ENCODE measurements at places on chromosomes 2 and 18.

- DNase-seq: no peak
Measured at GRCh38 chr2:75053484-75054112, 95.2 kb downstream of the POLE4 start.

DNA sequence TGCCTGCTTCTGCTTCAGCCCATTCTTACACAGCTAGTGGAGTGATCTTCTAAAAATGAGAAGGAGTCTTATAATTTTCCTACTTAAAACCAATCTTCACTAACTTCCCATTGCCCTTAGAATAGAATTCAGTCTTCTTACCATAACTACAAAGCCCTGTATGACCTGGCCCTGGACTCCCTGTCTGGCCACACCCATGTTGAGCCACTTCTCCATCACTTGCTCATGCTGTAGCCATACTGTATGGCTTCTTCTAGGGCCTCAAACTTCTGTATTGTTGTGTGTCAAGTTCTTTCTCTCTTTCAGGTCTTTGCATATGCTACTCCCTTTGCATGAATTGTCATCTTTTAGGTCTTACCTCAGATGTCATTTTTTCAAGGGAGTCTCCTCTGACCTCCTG lies 11.2 kb downstream of the DGUOK start:
- DNase-seq: no peak

- DNase-seq: no peak
Measured at GRCh38 chr2:17245906-17246305, 272.3 kb downstream of the RAD51AP2 start.

DNA sequence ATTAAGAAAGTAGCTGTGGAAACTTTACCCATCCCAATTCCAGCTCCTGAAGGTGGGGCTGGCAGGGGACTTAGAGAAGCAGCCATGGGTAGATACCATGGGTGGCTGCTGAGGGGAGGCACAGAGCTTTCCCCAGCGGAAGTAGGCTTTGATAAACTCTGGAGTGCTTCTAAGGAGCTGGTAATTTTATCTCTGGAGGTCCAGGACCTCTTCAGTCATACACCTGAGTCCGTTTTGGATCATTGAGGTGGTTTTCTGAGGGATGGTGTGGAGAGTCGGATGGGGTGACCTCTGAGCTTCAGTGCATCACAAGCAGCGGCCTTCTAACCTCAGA lies 36.7 kb upstream of the BMP10 start:
- DNase-seq: no peak

GRCh38 chr18:47150824-47151366 lies 595 bp upstream of the HDHD2 start:
- no peak for DNase-seq

DNA sequence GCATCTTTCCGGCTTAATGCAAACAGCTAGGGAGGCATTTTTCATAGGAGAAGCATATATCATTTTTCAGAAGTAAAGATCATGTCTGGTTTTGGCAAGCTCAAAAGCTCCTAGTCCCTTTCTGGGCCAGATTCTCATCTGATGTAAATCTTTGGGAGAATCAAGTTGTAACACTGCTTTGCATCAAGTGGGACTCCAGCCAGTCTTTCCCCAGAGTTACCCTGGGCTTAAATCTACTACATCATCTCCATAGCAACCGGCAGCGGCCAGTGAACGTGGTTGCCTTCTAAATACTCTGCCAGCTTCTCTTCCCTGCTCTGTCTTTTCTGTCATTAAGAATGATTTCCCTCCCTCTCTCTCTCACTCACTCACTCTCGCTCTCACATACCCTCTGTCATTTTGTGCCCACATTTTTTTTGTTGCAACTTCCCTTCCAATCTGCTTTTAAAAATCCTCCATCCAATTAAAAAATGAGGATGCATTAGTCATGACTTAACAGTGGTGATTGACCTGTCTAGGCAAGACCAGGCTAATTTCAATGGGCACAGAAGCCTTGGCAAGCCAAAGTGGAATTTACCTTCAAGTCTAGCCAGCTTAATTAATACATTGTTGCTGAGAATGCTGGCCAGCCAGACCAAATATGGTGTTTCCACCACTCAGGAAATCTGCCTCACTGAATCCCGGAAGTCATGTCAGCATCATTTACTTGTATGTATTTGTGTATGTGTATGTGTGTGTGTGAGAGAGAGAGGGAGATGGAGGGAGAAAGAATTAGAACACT lies 93.0 kb downstream of the NRP2 start:
- DNase-seq: no peak

DNA sequence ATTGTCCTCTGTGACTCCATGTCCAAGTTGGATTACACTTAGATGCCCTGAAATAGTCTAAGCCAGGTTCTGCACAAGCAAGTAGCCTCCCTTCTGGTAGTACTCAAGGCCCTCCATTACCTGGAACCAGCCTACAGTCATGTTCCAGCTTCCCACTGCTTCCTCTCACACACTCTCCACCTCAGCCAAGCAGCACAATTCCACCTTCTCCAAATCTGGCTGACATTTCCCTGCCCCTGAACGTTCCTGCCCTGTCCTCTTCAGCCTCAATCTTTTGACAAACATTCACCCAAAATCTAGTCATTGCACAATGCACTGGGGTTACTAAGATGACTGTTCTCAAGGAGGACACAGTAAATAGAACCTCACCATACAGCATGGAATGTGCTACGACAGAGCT lies 95.3 kb upstream of the KLHL29 start:
- no peak for DNase-seq

GRCh38 chr2:171566753-171567152 lies 44.5 kb downstream of the CYBRD1 start:
- DNase-seq: no peak

DNA sequence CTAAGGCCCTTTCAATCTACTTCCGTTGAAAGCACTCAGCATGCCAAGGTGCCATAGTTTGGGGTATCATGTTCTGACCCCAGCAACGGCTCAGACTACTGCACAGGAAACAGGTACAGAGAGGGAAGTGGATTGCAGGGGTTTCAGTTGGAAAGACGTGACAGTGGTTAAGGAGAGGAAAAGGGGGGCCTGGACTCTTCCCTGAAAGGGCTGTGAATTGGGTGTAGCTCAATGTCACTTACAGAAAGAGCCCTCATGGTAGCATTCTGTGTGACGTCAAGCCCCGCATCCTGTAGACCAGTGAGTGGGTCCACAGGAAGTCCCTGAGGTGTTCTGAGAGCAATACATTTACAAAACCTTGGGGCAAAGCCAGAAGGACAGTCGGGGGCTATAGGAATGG lies 121.5 kb upstream of the GYPC start:
- no peak for DNase-seq

DNA sequence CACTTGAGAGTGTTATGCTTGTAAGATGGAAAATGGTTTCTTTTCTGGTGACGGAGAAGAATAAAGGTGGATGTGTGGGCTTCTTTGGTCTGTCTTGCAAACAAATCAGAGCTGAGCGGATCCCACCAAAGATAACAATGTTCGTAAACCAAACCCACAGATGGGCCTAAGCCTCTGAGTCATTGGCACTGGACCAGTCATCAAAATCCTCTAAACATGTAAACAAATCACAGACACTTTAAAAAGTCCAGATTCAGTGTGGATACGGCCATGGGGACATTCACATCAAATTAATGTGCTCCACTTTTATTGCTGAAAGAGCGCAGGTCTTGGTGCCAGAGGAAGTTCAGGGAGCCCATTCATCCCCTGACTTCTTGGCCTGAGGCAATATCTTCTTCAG lies 60.5 kb upstream of the TMEM200C start:
- DNase-seq: no peak

DNA sequence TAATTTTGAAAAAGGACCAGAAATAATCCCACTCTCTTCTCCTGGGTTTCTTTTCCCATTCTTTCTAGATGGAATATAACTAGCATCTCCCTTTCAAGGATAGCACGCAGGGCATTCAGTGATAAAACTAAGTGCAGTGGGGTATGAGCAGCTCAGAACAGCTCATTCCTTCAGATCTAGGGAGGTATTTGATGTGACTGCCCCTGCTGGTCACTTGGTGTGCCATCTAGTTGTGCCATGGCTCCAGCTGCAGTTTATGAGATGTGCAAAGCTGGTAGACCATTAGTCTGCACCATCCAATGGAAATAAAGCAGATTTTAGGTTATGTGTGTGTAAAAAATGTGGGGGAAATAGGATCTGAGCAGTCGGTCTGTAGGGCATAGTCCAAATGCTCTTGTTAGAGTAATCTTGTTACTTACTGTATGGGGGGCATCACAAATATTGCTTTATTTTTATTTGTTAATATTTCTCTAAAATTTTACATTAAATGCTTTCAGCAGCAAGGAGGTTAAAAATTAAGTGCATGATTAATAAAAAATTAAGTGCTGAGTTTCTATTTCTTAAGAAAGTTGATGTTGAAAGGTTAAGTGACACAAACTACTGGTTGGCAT lies 38.9 kb downstream of the CTAGE1 start:
- no peak for DNase-seq

GRCh38 chr2:54967759-54968365 lies 82.4 kb downstream of the RTN4 start:
- no peak for DNase-seq

GRCh38 chr2:118980022-118980421 lies 38.0 kb downstream of the MARCO start:
- DNase-seq: no peak

GRCh38 chr2:15782009-15782751 lies 158.2 kb upstream of the MYCN start:
- no peak for DNase-seq

DNA sequence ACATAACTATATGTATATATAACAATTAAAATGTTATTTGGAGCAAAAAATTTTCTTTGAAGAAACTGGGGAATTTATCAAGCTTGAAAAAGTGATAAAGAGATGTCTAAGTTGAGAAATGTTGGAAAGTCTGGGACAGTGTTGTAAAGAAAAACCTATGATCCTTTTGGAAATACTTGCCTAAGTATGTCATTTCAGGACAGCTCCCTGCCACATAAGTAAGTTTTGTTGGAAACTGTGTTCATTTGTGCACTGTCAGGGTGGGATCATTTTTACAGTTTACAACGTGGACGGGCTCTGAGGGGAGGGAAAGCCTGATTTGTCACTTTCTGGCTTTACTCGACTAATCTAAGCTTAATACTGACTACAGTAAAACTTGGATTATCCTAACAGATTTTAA lies 10.4 kb upstream of the COL3A1 start:
- DNase-seq: no peak

DNA sequence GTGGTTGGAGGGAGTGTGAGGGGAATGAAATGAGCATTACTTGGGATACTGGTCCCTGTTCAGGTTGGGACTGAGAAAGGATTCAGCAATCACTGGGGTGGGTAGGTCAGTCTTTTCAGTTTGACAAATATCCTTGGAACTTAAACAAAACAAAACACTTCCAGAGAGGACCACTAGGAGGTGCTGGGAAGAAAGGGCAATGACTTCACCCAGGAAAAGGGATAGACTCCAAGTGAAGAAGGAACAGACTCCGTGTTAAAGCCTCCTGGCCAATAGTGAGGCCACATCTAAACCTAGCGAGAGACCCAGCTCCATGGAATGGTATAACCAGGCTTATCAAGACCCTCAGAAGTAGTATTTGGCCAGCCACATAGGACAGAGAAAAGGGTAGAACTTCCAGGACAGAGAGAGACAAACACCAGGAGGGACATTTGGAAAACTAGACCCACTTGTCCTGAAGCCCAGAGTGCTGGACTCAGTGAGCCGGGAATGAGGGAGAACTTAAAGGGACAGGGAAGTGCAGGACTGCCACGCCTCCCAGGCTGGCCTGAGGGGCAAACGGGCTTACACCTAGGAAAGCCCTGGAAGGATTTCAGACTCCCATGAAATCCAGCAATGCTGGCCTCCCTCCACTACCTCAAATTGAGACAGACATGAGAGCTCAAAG lies 19.6 kb upstream of the KCNG3 start:
- no peak for DNase-seq

GRCh38 chr2:164504253-164504652 lies 117.0 kb downstream of the GRB14 start:
- DNase-seq: no peak

DNA sequence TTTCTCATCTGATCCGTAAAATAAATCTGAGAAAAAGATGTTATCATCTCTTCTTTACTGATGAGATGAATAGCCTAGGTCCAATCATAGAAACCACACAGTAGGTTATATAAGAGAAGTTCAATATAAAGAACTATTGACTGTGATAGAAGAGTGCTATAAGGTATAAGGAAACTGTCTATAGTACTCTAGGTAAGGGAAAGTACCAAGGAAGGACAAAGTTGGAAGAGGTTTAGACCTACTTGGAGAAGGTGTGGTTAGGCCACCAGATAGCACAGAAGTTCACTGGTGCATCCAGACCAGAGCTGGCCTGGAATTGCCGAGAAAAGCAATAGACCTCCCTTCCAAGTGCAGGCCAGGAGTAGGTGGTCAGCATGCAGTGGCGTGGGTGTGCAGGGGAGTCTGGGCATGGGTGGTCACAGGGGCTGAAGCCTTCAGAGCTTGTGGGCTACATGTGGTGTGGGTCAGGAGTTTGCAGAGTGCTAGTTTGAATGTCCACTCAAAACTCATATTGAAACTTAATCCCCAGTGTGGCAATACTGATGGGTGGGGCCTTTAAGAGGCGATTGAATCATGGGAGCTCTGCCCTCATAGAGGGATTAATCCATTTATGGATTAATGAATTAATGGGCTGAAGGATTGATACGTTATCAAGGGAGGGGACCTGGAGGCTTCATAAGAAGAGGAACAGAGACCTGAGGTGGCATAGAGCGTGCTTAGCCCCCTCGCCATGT lies 86.3 kb downstream of the ALPK2 start:
- no peak for DNase-seq

DNA sequence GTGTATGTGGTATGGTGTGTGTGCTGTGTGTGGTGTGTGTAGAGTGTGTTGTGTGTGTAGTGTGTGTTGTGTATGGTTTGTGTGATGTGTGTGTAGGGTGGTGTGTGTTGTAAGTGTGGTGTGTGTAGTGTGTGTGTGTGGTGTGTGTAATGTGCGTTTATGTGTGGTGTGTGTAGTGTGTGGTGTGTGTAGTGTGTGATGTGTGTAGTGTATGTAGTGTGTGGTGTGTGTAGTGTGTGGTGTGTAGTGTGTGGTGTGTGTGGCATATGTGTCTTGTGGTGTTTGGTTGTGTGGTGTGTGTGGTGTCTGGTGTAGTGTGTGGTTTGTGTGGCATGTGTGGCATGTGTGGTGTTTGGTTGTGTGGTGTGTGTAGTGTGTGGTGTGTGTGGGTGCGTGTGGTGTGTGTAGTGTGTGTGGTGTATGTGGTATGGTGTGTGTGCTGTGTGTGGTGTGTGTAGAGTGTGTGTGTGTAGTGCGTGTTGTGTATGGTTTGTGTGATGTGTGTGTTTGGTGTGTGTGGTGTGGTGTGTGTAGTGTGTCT lies 4.0 kb upstream of the RTP5 start:
- DNase-seq: no peak

GRCh38 chr2:23569761-23570365 lies 184.9 kb downstream of the KLHL29 start:
- DNase-seq: no peak

- no peak for DNase-seq
Measured at GRCh38 chr2:232113821-232114220, 152.3 kb downstream of the DIS3L2 start.
